ENCODE measurements at places on chromosomes 12 and 14.

GRCh38 chr12:102824218-102824835, 92.7 kb downstream of the PAH start:
- no peak for DNase-seq

- DNase-seq, result no peak
These were observed 288.7 kb downstream of the RPAP3 start for GRCh38 chr12:47417121-47417520.

DNA sequence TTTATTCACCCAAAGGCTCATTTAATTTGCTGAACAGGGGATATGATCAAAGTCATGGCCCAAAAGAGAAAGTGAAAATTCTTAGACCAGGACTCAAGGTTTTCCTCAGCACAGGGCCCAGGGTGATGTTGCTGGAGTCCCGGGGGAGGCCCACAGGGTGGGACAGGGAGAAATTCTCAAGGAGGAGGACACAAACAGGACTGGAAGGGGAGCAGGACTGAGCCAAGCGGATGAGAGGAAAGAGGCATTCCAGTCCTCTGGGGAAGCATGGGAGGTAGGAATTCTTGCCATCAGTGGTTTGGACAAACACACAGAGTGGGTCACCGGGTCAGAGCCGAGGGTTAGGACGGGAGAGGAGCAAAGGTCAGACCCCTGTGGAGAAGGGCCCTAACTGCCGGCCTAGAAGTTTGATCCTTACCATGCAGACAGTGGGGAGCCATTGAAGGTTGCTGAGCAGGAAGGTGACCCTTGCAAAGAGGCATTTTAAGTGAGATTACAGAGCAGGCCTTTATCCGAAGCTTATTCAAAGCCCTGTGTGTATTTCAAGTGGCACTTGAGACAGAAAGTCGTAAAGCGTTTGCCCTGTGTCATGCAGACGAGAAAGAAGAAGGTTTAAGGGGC, 68.4 kb upstream of the PTGR2 start:
- DNase-seq, result no peak

DNA sequence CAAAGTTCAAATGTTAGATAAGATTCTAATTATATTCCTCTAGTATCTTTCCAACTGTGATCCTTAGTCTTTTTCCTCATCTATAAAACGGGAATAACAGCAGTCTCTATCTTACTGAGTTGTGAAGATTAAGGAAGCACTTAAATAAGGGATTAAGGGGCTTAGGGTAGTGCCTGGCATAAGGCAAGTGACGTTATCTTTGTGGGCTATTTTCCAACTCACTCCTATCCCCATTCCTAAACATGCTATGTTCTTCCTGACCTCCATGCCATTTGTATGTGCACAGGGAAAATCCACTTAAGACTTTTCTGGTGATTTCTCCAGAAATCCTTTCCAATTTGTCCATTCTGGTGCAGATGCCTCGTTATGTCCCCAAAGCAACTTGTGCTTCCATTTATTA, 33.3 kb downstream of the SUPT16H start:
- DNase-seq, result no peak

DNA sequence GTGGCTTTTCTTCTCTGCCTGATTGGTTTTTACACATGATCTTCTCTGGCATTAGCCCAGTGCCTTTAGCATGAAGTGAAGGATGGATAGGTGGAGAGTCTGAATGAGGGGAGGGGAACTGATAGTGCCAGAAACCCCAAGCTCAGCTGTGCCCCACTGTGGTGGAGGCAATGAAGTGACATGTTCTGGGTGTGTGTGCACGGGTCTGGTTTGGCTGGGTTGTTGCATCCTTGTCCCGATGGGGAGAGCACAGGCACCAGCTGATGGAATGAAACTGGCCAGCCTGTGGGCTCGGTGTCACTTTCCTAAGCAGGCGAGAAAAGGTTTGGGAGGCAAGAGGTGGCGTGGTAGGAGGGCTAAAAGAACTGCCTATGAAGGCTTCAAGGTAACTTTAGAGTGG, 65.3 kb downstream of the CACNA1C start:
- no peak for DNase-seq

GRCh38 chr14:22896356-22896755, 13.3 kb downstream of the REM2 start:
- no peak for DNase-seq

DNA sequence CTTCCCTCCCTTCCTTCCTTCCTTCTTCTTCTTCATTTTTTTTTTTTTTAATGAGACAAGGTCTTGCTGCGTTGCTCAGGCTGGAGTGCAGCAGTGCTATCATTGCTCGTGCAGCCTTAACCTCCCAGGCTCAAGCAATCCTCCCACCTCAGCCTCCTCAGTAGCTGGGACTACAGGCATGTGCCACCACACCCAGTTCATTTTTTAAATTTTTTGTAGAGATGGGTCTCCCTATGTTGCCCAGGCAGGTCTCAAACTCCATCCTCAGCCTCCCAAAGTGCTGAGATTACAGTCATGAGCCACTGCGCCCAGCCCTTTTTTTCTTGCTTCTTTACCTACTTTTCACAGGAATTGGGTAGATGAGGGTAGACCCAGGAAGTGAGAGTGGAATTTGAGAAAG, 1.6 kb downstream of the OR10AD1 start:
- DNase-seq, result no peak

DNA sequence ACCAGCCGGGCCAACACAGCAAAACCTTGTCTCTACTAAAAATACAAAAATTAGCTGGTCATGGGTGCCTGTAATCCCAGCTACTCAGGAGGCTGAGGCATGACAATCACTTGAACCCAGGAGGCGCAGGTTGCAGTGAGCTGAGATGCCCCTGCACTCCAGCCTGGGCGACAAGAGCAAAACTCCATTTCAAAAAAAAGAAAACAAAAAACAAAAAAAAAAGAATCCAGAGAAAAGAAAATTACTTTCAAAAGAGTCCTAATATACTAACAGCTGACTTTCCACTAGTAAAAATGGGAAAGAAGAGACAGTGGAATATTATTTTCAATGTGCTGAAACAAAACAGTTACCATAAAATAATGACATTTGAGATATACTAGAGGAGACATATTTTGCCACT, 8.3 kb upstream of the INSM2 start:
- no peak for DNase-seq

DNA sequence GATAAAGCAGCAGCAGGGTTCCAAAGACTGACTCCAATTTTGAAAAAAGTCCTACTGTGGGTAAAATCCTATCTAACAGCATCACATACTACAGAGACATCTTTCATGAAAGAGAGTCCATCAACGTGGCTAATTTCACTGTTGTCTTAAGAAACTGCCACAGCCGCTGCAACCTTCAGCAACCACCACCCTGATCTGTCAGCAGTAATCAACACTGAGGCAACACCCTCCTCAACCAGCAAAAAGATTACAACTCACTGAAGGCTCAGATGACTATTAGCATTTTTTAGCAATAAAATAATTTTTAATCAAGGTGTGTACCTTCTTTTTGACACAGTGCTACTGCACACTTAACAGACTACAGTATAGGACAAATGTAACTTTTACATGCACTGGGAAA, 6.6 kb downstream of the CAPRIN2 start:
- DNase-seq, result no peak

DNA sequence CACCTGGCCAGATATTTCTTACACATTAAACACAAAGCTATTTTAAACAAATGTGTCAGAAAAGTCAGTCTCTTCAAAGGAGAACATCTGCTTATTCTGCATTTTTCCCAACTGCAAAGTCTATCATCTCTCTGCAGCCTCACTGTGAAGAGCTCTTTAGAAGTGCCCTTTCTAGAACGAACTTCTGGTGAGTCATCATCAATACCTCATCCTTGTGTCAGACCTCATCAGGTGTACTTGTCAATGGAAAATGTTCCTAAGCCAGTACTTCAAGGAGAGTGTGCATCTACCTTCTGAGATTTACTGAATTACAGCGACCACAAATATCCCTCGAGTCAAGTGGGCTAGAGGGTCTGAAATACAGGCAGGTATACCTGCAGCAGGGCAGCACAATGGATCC, 457.3 kb downstream of the LRIG3 start:
- no peak for DNase-seq

DNA sequence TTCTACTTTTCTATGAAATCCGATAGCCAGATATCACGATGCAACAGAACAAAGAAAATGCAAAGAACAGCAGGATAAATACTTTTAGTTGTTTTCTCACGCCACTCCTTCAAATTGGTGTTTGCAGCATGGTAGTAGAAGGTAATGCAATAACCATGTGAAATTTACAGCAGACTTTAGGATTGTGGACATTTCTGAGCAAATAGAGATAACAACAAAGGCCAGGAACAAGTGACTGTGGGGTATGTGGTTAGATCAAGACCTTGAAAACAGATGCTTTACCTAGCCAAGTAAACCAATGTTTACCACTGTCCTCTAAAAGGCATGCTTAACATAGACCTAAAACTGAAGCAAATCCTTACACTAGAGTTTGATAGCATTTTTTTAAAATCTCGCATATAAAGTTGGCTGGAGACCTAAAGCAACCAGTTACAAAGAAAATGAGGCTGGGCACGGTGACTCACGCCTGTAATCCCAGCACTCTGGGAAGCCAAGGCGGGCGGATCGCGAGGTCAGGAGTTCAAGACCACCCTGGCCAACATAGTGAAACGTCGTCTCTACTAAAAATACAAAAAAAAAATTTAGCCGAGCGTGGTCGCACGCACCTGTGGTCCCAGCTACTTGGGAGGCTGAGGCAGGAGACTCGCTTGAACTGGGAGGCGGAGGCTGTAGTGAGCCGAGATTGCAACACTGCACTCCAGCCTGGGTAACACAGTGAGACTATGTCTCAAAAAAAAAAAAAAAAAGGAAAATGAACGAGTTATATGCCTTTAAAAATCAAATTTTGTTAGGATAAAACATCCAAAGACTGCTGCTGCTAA, 123.2 kb upstream of the FOXN3 start:
- DNase-seq, result no peak

DNA sequence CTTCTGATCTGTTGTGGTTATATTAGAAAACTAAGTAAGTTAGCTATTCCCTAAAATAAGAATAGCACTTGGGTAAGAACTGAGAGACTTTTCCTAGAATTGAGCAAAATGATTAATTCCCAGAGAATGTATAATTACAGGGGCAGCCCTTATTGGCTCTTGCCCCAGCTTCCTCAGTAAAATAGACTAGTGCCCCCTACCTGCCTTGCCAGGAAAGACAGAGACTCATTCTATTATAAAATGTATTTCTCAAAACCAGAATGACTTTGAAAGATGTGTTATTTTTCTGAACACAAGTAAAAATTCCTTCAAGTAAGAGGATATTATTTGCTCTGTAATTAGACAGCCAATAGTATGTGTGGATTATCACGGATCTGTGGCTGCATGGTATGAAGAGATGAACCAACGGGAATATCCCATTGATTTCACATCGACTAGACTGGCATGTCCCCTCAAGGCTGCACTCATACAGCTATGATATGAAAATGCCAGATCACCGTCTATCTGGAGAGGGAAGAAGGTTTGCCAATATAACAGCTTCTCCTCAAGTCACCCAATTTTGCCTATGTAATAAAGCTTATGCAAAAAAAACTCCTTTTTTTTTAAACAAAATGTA, 7.4 kb upstream of the GLRX5 start:
- peak; percentile 58 for DNase-seq

DNA sequence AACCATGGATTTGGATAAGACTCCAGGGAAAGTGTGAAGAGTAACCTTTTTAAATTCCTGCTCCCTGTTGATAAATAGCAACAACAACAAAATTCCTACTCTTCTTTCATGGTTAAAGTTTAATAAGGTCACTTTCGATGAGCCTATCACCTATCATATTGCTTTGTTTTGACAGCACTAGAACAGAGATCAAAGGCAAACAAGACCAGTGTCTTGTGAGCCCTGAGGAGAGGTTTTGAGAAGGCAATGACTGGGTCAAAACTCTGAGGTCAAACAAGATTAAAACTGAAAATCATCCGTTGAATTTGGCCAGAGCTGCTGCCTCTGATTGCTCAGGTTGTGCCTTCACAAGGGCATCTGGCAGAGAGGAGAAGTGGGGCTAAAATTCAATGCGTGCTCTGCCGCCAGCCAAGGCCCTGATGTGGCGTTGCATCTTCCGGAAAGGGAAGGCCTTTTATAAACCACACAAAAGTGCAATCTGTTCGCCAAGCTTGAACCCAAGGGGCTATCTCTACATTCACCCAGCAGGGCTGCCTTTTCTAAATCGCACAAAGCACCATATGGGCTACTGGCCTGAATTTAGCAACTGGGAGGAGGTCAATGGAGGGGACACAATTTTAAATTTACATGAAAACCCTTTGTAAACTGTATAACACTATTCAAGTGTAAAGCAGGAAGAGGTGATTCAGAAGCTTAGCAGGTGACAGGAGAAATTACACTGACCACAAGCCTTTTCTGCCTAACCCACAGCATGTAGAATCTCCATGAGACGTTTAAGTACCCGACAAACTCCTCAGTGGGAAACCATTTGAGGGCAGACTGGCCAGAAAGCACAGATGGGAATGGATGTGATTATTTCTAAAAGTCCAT, 140.8 kb downstream of the DAD1 start:
- DNase-seq, result no peak

DNA sequence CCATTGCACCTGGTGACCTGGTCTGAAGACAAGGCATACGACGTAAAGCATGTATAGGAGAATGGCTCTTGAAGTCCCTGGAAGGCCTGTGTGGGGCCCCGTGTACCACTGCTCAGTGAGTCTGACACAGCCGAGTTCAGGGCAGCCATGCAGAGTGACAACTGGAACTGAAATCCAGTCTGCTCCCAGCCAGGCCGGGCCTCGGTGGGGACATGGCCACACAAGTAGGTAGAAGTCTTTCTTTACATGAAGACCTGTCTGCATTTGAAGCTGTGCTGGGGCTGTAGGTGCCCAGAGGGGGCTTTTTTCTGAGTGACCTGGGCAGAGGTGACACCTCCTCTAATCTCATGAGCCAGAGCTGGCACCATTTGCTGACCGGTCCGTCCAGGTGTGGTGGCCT, 35.7 kb downstream of the ADGRD1 start:
- DNase-seq, result no peak

- DNase-seq, result no peak
These were observed 14.8 kb downstream of the IRAK3 start for GRCh38 chr12:66203820-66204219.

DNA sequence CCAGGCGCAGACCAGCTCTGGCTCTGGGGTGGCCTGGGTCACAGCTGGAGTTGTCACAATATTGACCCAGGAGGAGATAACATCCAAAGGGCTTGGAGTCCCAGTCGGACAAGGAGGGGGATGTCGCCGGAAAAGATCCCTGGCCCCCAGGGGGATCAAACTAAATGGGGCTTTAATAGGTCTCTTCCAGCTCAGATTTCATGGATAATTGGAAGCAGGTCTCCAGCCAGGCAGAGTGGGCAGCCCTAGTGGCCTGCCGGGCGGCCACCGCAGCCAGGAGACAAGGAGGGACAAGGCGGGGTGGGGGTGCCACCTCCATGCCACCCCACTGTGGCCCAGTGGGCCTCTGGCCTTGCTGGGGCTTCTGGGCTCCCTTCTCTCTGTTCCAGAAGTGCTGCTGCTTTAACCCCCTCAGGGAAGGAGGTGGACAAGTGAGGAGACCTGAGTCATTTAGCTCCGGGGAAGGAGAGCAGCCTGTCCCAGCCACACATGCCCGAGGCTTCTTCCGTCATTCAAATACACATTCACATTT, 23.1 kb upstream of the PGF start:
- DNase-seq, result no peak
